ENCODE measurements at places on chromosomes 11 and 22.

DNA sequence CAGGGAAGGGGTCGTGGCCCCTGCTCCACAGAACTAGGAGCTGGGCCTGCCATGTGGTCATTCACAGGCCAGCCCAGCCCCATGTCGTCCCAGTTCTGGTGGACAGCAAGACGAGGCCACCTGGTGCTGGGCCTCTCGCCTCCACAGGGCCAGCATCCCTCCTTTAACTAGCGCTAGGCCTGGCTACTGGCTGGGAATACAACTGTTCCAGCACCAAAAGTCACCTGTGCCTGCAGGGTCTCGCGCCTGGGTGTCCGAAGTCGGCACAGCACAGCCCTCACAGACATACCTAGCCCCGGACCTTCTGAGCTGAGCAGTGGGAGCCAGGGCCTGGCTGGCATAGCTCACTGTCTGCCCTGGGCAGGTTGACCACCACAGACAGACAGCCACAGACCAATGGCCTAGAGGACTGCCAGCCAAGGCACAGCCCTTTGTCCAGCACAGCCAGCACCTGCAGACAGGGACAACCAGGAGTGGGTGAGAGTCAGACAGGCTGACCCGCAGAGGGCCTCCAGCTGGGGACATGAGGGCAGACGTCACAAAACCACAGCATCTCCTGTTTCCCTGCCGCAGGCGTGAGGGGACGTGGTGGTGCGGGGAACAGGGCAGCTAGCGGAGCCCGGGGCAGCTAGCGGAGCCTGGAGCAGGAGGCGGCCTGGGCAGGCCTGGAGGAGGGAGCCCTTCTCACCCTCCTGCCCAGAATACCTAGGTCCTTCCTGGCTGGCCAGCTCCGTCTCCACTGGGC lies 27.2 kb upstream of the TH start:
- DNase-seq: no peak

- DNase-seq: peak; percentile 63
Measured at GRCh38 chr11:73951797-73952196, 971 bp downstream of the DNAJB13 start.

DNA sequence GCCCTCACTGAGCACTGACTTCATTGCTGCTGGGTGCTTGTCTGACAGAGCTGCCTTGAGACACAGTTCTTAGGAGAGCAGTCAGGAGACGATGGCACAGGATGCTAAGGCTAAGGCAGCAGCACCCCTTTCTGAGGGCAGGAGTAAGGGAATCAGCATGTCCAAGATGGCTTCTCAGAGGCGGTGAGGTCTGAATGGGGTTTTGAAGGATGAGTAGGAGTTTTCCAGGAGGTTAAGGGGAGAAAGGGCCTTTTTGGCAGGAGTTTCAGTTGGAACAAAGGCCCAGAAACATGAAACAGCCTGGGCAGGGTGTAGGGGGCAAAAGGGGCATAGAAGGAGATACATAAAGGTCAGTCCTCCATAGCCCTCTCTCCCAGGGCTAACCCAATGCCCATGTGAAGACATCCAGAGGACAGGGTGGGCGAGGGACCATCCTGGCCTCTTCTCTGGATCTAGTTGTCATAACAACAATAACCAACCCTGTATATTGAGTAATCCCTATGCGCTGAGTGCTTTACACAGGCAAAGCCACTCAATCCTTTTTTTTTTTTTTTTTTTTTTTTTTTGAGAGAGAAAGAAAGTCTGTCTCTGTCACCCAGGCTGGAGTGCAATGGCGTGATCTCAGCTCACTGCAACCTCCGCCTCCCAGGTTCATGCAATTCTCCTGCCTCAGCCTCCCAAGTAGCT lies 19.0 kb downstream of the CYTH4 start:
- no peak for DNase-seq

GRCh38 chr11:102459393-102459792 lies 6.8 kb upstream of the TMEM123 start:
- no peak for DNase-seq

Measured in NCI-H510A (cell line).